Forelimb muscle (tissue), 1 donor: ENCODE measurements at places on chromosomes 1 and 21.

DNA sequence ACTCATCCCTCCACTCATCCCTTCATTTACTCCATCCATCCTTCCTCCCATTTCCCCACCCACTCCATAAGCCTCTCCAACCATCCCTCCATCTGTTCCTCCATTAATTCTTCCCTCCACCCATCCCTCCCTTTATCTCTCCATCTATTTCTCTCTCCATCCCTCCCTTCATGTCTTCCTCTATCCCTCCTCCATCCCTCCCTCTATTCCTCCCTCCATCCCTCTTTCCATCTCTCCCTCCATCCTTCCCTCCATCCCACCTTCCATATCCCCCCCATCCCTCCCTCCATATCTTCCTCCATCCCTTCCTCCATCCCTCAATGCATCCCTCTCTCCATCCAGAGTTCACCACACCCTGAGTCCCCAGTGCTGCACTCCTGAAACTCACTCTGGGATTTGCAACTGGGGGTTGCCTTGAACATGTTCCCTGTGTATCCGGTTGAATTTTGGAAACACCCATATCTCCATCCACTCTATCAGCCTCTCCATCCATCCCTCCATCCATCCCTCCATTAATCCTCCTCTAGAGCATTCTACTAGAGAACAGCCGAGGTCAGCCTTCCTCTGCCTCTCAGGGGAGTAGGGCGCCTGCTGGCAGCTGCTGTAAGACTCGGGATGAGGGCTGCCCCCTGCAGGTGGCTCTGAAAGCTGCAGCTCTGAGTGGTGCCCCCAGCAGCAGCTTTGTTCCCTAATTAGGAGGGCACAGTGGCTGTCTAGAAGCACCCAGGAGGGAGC is 39.4 kb downstream of the ABCG1 start:
- no peak for DNase-seq

DNA sequence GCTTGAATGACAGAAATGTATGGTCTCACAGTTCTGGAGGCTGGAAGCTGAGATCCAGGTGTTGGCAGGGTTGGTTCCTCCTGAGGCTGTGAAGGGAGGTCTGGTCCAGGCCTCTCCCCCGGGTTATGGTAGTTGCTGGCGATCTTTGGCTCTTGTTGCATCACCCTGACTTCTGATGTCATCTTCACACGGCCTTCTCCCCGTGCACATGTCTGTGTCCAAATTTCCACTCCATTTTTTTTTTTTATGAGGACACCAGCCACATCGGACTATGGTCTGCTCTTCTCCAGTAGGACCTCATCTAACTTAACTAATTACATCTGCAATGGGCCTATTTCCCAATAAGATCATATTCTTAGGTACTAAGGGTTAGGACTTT is 232.2 kb downstream of the KCNJ6 start:
- no peak for DNase-seq

- no peak for DNase-seq
These were observed 28.6 kb downstream of the KIF26B start for GRCh38 chr1:245183429-245183828.

DNA sequence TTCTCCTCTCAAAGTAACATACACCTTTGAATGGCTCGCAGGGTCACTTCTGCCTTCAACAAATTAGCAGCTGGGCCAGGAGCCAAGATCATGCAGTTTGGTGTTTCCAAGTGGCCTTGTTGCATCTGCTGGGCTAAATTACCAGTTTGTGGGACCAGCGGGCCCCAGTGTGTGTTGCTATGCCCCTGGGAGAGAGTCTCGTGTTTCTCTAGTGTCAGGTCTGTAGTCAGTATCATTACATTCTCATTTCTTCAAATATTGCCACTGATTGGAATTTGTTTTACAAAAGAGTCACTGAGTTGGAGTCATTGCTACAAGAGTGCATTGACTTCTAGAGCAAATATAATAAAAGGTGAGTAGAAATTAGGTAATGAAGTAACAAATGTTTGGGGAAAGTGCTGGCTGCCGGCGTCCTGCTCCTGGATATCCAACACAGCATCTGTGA is 35.5 kb downstream of the RHOU start:
- DNase-seq, result no peak

DNA sequence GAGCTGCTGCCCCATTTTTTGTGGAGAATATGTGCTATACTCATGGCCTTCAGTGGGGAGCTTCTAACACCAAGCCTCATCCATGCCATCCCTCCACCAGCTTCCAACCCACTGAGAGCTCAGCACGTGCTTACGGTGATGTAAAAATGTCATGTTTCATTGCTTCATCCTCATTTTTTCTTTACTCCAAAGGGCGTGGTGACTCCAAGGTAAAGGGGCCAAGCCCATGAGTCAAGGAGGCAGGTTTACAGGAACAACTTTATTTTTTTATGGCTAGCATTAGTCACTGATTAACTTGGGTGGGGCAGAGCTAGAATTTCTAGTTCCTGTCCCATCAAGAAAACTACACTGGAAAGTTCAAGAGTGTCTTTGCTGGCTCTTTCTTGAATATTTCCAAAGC is at the start of gene C1orf226:
Gene C1orf226, plus strand, starts transcription at position 346 of the 400 bp plus-strand sequence. CDS start 174 bp downstream, outside the sequence.
- no peak for DNase-seq

DNA sequence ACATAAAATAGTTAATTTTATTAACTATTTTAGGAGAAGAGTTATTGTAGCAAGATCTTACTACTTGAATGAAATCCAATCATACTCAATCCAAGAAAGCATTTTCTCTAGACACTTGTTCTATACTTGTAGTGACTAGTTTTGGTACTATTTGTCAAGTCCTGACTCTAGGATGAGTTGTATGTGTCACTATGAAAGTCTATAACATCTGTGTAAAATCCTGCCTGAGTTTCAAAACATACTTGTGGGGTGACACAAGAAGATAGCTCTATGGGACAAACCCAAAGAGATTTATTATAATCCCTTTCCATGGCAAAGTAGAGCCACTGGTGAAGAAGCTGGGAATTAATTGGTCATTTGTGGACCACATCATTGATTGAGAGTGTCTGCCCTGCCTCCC is 1042.2 kb upstream of the ADGRL4 start:
- no peak for DNase-seq

DNA sequence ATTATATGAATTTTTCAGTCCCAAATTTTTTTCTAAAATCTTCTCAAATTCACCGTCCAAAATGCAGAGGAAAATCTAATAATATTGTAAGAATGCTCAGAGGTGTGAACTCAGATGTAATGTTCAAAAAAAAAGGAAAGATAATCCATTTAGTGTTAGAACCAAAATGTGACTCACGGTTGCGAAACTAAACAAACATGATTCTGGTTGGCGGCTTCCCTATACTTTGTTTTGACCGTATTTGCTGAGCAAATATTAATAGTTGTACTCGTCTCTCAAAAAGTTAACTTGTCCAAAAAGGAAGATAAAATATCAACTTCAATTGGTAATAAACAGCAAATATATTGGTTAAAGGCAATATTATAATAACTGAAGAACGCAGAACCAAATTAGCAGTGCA is 34.4 kb downstream of the ZSWIM5 start:
- DNase-seq, result no peak

DNA sequence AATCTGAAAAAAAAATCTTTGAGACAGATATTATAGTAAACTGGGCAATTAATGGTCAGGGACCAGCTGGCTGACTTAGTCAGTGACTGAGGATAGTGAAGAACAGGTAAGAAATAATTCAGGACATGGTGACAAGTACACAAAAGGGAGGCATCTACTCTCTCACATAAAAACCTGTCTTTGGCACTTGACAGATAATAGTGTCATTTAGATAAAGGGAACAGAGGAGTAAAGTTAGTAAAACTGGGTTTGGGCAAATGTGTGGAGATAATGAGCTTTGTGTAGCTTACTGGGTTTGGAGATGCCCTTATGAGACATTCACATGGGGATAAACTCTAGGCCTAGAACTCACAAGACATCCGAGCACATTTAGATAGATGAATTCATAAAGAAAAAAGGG is 4.0 kb downstream of the SSX2IP start:
- no peak for DNase-seq

- peak; percentile 8 for DNase-seq
These were observed 96.1 kb upstream of the ZC3H11B start for GRCh38 chr1:219708919-219709543.

GRCh38 chr1:241688940-241689368 is 36.9 kb downstream of the WDR64 start:
- DNase-seq, result no peak

DNA sequence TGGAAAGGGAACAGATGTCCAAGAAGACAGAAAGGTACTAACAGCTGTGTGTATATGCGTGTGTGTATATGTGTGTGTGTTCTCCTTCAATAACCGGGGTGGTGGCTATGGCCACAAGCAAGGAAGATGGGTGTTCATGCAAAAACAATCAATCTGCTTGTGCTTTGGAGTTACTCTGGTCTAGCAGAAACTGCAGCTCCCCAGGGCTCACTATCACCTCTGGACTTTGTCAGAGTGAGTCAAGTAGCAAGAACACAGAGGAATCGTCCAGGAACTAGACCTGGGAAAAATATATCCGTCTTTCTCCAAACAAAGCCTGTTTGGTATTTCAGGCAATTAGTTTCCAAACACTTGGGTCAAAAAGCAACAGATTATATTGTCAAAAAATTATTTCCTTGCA is 68.6 kb downstream of the GNG12 start:
- DNase-seq, result no peak
